ENCODE measurements at places on chromosomes 7 and 10.

DNA sequence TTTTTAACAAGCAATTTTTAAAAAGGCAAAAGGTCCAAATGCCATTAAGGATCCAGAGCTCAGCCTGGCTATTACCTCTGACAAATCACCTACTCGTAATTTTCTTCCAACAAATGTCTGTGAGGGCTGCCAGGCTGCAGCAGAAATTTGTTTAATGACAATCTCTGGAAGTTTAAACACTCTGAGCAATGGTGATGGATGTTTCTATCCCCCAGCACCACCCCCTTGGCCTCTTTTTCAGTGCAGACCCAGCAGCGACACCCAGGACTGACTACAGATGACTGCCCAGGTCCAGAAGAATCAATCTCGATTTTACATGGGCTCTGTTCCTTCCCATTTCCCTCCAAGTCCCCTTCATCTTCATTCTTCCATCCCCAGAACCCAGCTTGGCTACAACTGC is 201.4 kb upstream of the AOAH start:
- no peak for DNase-seq

DNA sequence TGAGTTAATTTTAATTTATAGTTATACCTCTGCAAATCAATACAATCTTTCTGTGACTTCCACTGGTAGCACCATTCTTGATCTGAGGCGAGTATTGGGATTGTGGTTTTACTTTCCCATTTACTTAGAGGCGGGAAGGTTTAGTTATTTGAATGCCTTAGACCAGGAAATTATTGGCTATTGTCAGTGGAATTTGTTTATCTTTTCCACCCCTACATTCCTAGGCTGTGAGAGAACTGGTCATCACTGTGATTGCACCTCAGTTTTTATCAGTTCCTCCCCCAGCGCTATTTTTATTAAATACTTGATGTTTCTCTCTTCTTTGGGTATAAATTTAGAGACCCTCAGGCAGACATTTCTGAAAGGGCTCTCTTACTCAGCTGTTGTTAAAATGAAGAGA is 29.9 kb downstream of the CDK14 start:
- DNase-seq: no peak

DNA sequence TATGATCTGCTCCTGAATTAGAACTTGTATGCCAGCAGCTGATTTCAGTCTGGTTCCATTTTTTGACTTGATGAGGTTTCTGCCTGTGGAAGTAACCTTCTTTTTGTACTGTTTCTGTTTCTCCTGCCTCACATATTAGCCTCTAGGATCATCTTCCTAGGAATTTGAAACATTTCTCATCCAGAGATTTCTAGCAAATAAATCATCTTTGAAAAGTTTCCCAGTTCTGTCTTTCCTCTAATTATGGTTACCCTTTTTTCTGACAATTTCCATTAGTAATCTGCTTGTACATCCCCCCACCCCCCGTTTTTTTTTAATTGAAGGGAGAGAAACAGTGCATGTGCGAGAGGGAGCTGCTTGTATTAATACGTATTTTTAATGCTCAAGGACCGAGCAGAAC is 92.2 kb downstream of the NRF1 start:
- DNase-seq: no peak

DNA sequence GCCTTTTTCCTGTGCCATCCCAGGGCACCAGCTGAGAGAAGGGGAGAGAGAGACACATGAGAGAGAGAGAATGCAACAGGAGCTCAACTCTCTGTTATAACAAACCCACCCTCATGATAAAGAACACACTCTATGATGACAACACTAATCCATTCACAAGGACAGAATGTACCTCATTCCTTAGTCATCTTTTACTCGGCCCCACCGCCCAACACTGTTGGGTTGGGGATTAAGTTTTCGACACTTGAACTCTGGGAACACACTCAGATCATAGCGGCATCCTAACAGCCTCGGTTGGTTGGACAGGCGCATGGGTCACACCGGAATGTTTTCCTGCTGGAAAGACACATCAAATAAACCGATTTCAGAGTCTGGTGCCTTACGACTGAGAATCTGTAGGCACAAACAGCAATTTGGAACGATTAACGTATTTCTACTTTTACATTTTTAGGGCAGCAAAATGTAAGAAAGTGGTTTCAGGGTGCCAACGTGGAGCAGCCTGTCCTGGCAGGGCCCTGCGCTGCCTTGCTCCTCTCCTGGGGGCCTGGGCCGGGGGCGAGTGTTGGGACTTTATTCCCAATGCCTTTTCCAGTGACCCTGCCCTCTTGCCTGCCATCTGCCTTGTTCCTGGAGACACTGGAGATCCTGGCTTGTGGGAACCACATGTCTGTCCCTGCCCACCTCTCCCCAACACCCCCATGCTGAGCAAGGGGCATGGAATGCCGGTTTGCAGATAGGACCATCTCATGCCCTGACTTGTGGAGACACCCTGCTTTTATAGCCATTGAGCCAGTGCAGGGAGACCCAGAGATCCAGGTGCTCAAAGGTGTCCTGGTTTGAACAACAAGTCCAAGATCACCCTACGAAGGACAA is 287.0 kb downstream of the TCERG1L start:
- no peak for DNase-seq
